ENCODE measurements at places on chromosomes 6 and 20. TPM values are rescaled to one million over a fixed set of nuclear protein-coding genes. Genes with fewer than 3 reads are reported as not detected.
A peak's percentile ranks its signal among the peaks of the same experiment; 100 is the strongest.

DNA sequence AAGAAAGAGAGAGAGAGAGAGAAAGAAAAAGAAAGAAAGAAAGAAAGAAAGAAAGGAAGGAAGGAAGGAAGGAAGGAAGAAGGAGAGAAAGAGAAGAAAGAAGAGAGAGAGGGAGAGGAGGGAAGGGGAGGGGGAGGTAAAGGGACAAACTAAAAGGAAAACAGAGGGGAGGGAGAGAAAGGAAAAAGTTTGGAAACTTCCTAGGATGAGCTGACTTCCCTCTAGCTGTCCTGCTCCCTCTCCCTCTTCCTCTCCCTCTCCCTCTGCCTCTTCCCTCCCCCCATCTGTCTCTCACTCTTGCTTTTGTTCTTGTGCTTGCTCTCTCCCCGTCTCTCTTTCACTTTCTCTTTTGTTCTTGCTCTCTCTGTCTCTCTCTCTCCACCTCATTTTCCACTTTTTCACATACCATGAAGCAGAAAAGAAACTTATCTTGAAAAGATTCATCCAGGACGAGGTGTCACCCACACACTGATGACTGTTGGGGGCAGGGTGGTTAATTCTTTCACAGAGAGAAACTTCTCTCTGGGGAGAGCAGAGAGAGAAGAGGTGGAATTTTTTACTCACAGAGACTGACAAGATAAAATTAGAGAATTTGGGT lies 56.4 kb upstream of the DUSP22 start:
- DNase-seq = peak; percentile 37

DNA sequence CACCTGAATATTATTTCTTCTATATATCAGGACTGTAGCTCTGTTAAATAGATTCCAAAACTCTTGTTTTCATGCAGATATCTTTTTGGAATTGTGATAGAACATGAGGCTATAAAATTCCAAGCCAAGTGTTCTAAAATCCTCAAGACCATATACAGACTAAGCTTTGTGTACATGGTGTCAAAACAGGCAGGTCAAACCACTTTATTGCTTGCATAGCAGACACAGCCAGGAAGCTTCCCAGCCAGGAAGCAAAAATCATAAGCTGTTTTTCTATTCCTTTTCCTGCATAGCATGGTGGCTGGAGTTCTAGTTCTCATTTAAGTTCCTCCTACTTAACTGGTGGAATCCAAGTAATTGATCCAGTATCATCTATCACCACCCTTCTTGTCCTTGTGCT lies 353.3 kb downstream of the PAX1 start:
- no peak for DNase-seq

DNA sequence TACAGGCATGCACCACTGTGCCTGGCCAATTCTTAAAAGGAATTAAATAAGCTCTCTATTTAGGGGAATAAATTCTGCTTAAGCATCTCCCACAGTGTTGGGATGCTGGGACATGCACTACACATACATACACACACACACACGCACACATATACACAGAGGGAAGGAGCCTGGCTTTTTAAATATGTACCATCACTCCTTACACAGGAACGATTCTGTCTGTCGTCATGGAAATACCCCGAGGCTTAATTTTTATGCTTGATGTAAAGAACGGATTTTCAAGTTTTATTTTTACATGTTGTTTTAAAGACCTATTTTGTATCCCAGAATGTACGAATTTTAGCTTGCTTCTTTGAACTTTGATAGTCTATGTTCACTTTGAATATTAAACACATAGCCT lies 95.3 kb downstream of the CD109 start:
- no peak for DNase-seq

ZBTB12 gene
- 4.8 TPM for total RNA-seq

GRCh38 chr6:100880149-100880852 lies 828 bp downstream of the ASCC3 start:
- no peak for DNase-seq

DNA sequence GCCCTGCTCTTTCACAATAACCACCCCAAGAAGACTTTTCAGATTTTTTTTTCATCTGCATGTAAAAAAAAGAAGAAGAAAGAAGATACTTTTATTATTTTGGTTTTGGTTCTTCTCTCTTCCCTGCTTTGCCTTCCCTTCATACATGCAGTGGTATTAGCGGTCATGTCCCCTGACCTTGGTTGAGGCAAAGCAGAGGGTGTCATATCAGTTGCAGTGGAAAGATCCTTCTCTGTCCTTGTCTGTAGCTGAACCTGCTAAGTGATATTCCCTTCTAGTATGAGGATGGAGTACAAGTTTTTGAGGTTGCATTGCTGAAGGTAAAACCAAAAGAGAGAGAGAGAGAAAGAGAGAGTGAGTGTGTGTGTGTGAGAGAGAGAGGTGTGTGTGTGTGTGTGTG lies 345.7 kb downstream of the UTRN start:
- no peak for DNase-seq

GRCh38 chr6:18317850-18318249 lies 53.5 kb upstream of the DEK start:
- DNase-seq = no peak

GRCh38 chr20:24633026-24633425 lies 163.6 kb downstream of the SYNDIG1 start:
- no peak for DNase-seq

DNA sequence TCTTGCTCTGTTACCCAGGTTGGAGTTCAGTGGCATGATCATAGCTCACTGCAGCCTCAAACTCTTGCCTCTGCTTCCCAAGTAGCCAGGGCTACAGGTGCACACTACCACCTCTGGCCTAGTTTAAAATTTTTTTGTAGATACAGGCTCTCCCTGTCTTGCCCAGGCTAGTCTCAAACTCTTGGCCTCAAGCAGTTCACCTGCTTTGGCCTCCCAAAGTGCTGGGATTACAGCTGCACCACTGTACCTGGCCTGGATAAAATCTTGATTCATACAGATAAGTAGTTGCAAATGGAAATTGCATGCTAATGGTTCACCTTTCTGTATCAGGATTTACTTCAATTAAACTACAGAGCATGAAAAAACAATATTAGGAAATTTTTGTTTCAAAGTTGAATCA lies 4.2 kb downstream of the CD2AP start:
- no peak for DNase-seq

- DNase-seq = no peak
Observed at GRCh38 chr20:18255526-18255925, 32.8 kb upstream of the ZNF133 start.

DNA sequence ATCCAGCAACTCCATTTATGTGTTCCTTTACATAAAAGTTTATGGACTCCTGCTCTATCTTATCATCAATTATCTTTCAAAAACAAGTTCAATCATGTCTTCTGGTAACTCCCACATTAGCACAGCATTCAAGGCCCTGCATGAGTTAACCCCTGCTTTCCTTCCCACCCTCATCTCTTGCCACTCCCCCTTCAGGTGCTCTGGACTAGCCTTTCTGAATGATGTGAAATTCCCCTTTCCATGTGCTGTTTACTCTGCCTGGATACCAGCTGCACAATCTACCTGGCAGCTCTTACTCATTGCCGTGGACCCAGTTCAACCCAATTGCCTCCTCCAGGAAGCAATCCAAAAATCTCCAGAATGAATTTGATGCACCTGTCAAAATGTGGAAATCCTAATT lies 11.9 kb downstream of the ADGRF4 start:
- no peak for DNase-seq

DNA sequence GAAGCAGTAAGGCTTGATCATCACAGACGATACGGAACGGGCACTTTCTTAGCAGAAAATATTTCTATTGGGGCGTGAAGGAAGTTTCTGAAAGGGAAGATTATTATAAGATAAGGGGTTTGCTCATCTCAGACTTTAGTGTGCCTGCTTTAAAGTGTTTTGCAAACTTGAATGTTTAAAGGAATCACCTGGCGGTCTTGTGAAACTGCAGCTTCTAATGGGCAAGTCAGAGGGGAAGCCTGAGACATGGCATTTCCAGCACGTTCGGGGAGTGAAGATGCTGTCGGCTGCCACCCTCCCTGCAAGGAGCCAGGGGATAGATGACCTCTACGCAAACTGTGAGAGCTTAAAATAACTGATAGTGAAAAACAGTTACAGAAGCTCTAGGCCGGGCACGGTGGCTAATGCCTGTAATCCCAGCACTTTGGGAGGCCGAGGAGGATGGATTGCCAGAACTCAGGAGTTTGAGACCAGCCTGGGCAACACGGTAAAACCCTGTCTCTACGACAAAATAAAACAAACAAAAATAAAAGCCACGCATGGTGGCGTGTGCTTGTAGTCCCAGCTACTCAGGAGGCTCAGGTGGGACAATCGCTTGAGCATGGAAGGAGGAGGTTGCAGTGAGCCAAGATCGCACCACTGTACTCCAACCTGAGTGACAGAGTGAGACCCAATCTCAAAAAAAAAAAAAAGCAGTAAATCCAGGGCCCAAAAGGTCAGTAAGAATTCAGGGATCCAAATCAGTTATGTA lies 2.3 kb upstream of the KIF16B start:
- no peak for DNase-seq

All from activated T-helper 2 cell treated with anti-CD3 and anti-CD28 coated beads, Interferon-gamma antibody, Interleukin-2, Interleukin-4, amounts not matched to agents 10 μg/mL and 5 μg/mL and 100 μg/mL, durations not matched to agents 14 hours and 24 hours and 36 hours (primary cell).